ENCODE measurements at places on chromosomes 1 and 21.

GRCh38 chr1:147046189-147046862 lies 108.2 kb downstream of the NBPF12 start:
- DNase-seq: no peak

GRCh38 chr1:117567976-117568375 lies 37.9 kb upstream of the TENT5C start:
- DNase-seq: no peak

GRCh38 chr1:174766727-174767126 lies 233.0 kb upstream of the CACYBP start:
- DNase-seq: no peak

DNA sequence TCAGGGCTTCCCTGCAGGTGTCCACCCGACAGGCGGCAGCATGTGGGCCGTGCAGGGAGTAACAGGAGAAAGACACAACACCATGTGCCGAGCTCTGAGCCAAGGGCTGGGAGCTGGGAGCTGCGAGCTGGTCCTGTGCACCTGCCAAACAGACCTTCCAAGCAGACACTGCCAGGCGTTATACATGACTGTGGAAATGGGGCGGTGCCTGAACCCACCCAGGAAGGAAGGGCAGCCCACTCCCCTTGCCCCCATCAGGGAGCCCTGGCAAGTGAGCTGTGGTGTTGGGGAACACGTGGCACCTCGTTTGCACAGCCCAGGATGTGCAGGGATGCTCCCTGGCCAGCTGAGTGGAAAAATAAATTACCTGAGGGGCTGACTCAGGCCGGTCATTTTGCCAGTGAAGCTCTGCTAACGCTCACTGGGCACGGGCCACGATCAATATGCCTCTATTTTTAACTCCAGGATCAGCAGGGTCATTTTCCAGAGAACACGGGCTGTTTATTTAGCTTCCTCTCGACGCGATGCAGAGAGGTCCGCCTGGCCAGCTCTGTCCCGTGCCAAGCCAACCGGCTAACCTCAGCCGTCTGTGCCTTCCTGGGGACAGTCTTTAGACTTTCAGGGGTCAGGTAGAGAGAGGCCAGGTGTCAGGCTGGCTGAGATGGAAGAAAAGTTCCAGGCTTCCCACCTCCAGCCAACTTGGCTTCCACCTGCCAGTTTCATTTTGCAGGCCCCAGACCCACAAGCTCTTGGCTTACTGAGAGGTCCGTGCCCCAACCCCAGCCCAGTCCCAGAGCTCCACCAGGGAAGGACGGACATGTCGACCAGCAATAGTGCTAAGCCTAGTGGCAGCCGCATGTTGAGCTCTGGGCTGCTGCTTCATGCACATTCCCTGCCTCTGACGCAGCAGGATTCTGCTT lies 196.7 kb upstream of the VAMP3 start:
- no peak for DNase-seq

DNA sequence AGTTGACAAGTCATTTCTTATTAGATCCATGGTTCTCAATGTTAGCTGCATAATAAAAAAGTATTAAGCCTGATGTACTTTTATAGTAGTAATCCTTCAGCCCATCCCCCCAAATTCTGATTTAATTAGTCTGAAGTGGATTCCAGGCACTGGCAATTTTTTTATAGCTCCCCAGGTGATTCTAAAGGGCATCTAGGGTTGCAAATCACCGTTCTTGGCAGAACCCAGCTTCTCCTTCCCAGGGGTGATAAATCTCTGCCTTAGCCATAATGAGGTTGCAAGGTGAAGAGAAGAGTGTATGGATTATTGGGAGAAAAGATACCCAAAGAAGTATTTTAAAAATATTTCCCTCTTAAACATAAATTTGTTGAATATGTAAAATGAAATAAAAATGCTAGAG lies 43.0 kb upstream of the RXRG start:
- no peak for DNase-seq

DNA sequence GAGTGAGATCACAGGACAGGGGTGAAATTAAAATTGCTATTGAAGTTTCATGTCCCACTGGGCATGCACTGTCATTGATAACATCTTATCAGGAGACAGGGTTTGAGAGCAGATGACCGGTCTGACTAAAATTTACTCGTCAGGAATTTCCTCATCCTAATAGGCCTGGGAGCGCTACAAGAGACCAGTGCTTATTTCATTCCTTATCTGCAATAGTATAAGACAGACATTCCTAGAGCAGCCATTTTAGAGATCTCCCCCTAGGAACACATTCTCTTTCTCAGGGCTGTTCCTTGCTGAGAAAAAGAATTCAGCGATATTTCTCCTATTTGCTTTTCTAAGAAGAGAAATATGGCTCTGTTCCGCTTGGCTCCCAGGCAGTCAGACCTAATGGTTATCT lies 181.4 kb upstream of the ETV3 start:
- DNase-seq: no peak

GRCh38 chr1:15279576-15280230 lies 32.7 kb downstream of the FHAD1 start:
- DNase-seq: no peak

DNA sequence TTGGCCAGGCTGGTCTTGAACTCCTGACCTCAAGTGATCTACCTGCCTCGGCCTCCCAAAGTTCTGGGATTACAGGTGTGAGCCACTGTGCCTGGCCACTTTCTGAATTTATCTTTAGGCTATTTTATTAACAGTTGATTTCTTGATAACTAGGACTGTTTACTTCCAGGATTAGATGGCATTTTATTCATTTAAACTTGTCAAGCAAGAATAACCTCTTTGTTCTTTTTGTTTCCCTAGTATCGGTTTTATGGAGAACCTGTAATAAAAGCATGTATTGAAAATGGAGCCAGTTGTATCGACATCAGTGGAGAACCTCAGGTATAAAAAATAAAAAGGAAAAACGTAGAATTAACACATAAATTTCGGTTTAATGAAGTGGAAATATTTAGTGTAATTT lies 11.5 kb downstream of the SCCPDH start:
- no peak for DNase-seq

GRCh38 chr1:183027031-183027430 lies 3.8 kb downstream of the LAMC1 start:
- no peak for DNase-seq

DNA sequence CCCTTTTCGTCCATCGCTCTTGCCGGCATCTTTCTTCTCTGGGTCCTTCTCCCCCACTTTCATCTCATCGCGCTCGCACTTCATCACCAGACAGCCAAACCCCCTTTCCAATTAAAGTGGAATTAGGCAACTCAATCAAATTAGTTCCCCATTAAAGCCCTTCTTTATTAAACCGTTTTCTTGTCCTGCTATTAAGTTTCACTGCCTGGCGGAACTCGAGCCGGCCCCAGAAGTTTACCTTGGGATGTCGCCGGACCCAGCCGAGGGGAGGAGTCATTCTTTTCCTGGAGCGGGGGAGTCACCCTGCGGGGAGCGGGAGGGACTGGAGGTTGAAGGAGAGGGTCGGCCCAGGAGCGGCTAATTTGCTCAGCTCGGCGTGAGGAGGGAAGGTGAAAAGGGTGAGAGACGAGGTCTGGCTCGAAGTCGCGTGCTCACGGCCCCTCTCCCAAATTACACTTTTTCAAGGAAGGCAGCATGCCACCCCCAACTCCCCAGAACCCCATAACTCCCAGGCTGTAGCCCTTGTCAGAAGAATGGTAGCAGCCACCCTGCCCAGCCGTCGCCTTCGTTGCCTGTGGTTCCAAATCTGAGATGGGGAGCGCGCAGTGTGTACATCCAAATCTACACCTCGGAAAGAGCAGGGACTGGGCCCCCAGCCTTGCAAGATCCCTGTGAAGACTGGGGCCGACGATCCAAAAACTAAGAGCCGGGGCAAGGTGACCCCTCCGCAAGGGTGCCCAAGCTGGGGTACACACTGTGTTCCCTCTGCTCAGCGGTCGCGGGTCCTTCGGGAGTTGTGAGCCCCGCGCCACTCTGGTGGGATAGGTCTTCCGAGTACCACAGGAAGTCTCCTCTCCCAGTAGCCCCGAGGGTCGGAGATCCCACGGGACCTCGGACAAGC lies 6.4 kb downstream of the DMRTA2 start:
- no peak for DNase-seq

- DNase-seq: no peak
These were observed 15.2 kb upstream of the SRP9 start for GRCh38 chr1:225762444-225762843.

DNA sequence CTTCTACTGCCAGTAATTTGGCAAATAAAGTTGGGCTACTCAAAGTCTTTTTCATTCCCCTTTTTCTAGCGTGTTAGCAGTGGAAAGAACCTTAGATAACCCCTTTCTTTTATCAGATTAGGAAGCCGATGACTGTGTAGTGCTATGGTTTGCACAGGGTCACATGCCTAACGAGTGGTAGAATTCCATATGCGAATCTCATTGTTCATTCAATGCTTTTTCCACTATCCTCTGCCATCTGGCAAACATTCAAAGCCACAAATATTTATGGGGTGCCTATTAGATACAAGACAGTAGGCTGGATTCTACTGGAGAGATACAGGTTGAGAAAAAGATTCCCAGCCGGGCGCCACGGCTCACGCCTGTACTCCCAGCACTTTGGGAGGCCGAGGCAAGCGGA lies 14.9 kb upstream of the IER5 start:
- no peak for DNase-seq

Measured in NCI-H2107 (cell line).